ENCODE measurements at places on chromosomes 1 and 21.

GRCh38 chr1:190175320-190175719 lies 302.3 kb downstream of the BRINP3 start:
- DNase-seq: no peak

DNA sequence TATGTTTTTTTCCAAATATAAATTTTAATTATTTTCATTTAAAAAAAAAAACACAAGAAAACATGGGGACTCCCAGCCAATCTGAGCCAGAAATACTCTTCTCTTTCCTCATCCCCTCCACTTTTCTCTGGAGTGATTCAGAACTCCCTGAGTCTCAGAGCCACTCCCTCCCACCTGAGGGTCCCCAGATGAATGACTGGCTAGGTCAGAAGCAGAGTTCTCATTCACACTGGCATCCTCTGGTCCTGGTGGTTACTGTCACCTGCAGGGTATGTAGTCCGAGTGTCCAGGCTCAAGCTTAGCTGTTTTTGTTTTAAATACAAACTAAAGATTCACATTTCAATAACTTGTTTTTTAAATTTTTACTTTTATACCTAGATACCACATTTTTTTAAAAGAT lies 6.3 kb downstream of the HMGCS2 start:
- DNase-seq: no peak

- no peak for DNase-seq
These were observed 574.1 kb downstream of the PTPRU start for GRCh38 chr1:29810121-29811120.

DNA sequence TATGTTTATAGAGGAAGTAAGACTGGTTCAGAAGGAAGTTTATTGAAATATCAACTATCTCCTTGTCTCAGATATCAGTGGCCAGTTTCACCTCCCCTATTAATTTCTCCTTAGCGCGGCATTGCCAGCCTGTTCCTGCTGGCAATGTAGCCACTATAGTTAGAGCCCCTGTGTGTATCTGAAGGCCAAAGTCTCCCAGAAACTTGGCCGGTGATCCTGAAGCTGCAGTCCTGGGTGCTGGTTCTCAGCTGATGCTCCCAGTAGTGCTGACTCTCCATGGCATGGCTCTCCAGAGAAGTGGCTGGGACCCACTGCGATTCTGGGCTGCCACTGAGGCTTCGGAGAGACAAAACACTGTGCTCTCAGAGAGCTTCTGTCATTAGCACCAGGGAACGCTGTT lies 59.9 kb downstream of the TNN start:
- no peak for DNase-seq

GRCh38 chr1:156385534-156386031 lies 16.6 kb downstream of the RHBG start:
- no peak for DNase-seq

DNA sequence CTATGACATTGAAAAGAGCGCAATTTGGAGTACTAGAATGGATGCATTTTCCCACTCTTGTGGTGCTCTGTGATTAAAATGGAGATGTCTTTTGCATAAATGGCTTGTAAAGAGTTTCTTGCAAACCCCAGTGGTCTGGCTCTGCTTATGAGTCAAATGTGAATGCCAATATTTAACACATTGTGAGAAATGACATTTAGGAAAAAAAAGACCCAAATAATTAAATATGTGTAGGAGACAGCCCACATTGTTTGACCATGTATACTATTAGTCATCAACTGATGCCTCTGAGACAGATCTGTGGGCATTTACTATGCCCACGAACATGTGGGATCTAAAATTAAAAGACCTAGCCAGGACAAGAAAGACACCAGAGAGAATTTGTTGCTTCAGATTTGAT lies 22.2 kb upstream of the RUNX1 start:
- DNase-seq: no peak

- no peak for DNase-seq
These were observed 148.0 kb upstream of the ZRANB2 start for GRCh38 chr1:71228742-71229365.

DNA sequence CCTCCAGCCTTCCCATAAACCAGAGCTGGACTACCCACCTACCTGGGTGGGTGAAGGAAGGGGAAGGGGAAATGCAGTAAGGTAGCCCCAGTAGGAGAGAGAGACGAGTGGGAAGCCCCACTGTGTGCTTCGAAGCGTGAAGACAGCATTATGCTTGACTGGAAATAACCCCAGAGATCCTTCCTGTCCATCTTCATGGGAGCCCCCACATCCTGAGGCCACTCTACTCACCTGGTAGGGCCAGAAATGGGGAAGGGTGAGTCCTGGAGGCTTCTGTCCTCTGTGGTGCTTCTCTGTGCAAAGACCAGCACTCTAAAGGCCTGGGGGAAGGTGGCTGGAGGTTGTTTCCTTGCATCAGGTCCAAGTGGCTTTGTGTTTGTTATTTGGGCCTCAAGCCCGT lies 10.0 kb upstream of the RASSF5 start:
- DNase-seq: no peak

- no peak for DNase-seq
These were observed 9.7 kb downstream of the CA6 start for GRCh38 chr1:8955406-8955805.

GRCh38 chr1:40710581-40711315 lies 19.2 kb downstream of the NFYC start:
- no peak for DNase-seq

- DNase-seq: peak; percentile 92
These were observed at the start of gene ZNF436 for GRCh38 chr1:23369335-23370013. Gene ZNF436, minus strand, starts transcription at chr1:23369836. Its CDS starts 1,831 bp downstream, at chr1:23368005.

DNA sequence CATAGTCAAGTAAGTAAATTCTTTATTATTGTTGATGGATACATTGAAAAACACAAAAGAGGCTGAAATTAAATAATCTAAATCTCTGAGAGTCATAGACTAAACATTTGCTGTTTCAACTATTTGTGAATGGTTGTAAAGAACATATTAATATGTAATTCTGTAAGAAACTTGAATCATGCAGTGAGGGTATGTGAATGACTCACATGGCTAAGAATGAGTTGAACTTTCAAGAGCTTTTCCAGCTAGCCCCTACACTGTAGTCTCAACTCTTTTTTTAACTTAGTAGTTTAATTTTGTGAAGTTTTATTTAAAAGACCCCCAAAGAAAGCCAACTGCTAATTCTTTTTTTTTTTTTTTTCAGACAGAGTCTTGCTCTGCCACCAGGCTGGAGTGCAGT lies 588.1 kb downstream of the DPYD start:
- no peak for DNase-seq

DNA sequence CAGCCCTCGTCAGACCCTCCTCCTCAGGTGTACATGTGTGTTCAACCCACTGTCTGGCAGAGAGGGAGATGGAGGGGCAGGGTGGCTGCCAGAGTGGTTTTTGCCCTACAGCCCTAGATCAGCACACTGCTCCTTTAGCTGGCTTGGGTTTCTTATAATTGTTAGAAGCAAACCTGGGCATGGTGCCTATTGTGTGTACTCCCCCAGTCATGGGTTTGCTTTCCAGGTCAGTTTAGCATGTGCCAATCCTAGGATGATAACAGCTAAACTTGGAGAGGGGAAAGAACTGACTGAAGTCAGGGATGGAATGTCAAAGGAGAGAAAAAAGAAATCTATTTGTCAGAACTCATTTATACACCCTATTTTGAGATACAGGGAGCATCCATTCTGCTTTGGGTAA lies 63.3 kb downstream of the UCK2 start:
- no peak for DNase-seq

DNA sequence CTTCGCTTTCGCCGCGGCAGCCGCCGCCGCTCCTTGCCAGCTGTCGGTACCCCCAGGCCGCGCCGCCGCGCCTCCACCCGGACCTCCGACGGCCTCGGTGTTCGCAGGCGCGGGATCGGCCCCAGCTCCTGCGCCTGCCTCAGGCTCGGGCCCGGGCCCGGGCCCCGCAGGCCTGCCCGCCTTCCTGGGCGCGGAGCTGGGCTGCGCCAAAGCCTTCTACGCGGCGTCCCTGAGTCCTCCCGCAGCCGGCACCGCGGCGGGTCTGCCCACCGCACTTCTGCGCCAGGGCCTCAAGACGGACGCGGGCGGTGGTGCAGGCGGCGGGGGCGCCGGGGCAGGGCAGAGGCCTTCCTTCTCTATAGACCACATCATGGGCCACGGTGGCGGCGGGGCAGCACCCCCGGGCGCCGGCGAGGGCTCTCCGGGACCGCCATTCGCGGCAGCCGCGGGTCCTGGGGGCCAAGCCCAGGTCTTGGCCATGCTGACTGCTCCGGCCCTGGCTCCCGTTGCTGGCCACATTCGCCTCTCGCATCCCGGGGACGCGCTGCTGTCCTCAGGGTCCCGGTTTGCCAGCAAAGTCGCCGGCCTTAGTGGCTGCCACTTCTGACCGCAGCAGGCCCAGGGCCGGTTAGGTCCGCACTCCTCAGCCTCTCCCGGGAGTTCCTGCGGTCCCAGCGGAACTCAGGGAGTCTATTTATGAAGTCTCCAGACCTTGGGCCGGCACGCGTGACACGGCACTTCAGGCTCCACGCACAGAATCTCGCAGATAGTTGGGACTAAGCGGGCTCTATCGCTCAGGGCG lies 1.4 kb downstream of the FOXD2 start:
- no peak for DNase-seq

DNA sequence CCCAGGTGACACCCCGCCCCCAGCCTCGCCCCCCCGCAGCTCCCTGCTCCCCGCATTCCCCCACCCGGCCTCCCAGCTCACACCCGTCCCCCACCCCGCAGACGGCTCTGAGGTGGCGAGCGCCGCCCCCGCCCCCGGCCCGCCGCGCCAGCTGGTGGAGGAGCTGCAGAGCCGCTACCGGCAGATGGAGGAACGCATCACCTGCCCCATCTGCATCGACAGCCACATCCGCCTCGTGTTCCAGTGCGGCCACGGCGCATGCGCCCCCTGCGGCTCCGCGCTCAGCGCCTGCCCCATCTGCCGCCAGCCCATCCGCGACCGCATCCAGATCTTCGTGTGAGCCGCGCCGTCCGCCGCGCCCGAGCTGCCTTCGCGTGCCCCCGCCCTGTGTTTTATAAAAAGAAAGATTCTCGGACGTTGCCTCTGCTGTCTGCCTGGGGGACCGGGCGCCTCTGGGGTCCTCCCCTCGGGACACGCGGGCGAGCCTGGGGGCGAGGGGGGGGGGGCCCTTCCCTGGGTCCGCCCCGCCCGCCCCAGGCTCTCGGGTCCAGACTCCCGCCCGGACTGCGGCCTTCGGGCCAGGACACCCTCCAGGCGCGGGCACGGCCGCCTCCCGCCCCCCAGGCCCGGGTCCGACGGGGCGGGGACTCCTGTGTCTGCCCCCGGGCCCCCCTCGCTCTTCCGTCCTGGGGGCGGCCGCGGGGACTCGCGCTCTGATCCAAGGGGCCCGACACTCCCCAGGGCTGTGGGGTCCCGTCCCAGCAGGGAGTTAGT lies 1.6 kb upstream of the MMP23B start:
- peak; percentile 91 for DNase-seq

GRCh38 chr1:44332505-44332904 lies 22.6 kb downstream of the ERI3 start:
- no peak for DNase-seq

- no peak for DNase-seq
These were observed 9.2 kb downstream of the CSTB start for GRCh38 chr21:43766734-43767497.

DNA sequence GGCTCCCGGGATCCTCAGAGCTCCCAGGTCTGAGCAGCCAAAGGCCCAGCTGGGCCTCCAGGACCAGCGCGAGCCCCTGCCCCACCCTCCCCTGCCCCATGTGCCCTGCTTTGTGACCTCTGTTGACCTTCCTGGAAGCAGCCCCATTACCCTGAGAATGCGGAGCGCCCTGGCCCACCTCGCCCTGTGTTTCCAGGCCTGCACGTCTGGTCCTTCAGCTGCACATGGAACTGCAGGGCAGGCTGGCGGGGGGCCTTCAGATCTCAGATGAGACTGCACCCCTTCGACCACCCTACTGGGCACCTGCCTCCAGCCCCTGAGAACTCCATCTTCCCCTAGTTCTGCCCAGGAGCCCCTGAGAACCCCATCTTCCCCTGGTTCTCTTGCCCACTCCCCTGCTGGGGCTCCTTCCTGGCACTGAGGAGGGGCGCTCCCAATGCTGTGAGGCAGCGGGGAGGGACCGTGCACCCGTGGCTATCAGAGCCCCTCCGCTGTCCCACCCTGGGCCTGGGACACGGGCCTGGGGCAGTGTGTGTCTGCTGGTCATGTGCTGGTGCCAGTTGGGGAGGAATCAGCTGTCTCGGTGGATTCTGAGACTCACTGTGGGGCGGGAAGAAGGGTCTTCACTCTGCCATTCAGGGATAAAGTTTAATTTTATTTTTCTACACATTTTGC lies 25.1 kb downstream of the TMEM201 start:
- no peak for DNase-seq

GRCh38 chr1:93081716-93082115 lies 2.6 kb downstream of the MTF2 start:
- DNase-seq: no peak

- no peak for DNase-seq
These were observed 17.6 kb downstream of the SHISA4 start for GRCh38 chr1:201906336-201906735.

DNA sequence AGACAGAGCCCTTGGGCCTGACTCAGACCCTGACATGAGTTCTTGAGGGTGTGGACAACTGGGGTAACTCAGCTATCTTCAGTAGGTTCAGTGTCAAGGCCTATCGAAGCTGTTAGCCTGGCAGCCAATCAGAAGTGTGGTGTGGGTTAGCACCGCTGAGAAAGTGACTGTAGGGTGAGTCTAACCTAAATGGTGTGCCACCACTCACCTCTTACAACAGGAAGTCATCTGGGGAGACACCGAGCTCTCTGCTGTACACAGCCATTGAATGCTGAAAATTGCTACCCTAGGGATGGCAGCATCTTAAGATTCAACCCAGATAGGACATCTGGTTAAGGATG lies 44.6 kb downstream of the RASSF5 start:
- no peak for DNase-seq

DNA sequence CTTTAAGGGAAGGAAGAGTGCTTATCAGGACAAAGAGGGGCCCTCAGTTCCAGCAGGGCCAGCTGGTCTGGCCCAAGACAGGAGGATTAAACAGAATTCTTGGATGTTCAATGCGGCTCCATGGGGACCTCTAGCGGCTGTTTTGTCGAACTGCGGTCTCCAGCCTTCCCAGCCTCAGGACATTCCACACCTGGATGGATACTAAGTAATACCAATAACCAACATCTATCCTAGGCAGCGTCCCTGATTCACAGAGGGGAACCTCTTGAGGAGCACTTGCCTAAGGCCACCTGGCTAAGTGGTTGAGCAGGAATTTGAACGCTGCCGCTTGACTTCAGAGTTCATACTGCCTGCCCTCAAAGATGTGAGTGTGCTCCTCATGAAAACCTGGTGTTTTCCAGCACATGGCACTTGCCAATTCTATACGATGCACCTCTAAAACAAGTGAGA lies 15.5 kb upstream of the CD247 start:
- DNase-seq: no peak

- DNase-seq: no peak
These were observed 3.8 kb downstream of the COQ8A start for GRCh38 chr1:226943927-226944326.

Data from suprapubic skin (tissue), 4 donors.